Fibroblast of skin of left biceps (primary cell): ENCODE measurements at places on chromosomes 12 and 14.

- DNase-seq = no peak
Measured at GRCh38 chr14:53874704-53875103, 81.9 kb downstream of the BMP4 start.

DNA sequence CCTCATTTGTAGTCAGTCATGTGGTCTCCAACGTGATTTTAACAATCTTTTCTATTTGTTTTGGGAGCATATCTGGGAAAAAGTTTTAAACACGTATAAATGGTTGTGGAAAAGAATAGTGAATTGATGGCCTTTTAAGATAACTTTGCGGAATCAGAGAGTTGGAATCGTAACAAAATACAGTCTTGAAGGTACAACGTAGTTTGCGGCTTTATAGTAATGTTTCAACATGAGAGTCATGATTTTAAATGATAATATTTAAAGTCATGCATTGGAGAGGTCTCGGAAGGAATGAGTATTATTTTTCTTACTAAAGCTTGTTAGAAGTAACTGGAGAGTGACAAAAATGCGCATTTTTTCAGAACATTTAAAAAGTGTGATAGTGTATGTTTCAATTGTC lies 1.6 kb downstream of the AEBP2 start:
- no peak for DNase-seq

DNA sequence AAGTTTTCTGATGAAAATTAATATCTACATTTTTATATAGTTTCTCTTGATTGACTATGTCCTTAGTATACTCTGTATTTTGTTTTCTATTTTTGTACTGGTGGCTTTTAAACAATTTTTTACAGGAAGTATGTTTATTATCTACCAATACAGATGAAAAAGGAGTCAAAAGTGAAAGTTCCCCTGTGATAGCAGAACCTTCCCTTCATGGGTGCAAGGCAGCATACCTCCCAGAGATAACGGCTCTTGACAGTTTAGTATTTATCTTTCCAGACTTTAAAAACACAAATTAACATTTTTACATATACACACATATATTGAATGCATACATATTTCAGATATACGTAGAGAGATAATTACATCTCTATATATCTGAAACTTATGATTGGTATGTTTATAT lies 17.1 kb upstream of the FAM234B start:
- no peak for DNase-seq

DNA sequence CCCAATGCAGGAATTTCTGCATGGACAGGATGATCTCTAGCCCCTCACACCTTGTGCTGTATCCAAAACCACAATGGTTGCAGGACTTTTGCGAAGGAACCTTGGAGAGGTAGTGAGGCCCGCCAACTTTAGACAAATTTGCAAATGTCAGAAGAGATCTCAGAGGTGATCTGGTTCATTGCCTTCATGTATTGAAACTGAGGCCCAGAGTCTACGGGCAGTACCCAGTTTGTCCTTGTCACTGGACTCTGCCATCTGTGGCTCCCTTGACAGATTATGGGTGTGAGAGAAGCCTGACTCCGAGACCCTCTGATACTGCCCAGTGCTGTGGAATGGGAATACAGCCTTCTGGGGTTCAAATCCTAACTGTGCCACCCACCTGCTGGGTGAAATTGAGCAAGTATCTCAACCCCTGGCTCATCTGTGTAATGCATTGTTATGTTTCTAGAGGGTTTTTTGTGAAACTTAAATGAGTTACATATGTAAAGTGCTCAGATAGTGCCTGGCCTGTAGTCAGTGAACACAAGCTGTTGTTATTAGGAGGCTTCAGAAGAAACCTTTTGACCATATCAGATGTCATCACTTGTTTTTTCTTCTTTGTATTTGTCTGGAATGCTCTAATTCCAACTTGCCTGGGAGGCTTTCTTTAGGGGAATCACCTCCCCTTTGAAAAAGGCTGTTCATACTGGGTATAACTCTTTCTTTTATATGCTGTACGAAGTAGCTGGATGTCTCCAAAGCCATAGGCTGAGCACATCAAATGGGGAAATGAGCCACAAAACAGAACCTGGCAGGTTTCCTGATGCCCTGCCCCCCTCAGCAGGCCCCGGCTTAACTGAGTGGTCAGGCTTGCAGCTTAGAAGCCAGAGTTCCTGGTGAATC lies 71.4 kb upstream of the SRSF5 start:
- DNase-seq = no peak

DNA sequence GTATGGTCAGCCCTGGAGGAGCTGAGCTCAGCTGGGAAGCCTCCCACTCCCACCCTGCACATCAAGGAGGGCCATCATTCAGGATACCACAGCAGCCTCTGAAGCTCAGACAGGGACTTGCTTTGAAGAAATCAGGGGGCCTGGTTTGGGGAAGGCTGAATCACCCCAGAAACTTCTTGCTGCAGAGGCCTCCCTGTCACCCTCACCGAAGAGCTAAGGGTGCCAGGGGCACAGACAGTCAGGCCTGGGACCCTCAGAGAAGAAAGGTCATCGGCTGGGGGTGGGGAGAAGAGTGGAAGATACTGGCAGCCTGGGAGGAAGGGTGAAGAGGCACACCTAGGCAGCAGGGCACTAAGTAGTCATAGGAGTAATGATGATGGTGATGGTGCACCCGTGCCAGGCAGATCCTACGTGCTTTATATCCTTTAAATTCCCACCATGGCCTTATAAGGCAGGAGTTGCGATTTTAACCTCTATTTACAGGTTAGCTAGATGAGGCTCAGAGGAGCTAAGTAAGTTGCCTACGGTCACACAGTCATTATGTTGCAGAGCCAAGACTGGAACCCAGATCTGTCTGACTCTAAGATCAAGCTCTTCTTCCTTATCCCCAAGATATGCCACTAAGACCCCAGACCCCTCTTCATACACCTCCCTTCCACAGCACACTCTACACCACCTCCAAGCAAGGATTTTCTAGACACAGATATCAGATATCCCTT lies 28.5 kb upstream of the PNMA1 start:
- no peak for DNase-seq

- DNase-seq = no peak
Measured at GRCh38 chr14:95197551-95197950, 40.2 kb upstream of the DICER1 start.

DNA sequence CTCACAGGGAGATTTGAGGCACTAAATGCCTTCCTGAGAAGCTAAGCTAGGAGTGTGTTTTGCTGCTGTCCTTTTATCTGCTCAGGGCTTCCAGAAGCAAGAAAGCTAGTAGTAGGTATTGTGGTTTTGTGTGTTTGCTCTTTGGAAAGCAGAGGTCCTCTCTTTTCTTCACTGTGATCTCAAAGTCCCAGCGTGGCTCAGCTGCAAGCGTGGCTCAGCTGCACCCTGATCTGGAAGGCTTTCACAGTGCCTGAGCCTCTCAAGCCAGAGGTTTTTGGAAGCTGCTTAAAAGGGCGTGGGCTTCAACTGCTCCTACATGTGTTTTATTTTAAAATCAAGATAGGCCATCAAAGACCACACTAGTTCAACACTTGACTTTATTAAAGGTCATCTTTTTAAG lies 337.4 kb upstream of the RGS6 start:
- DNase-seq = no peak

- DNase-seq = peak; percentile 39
Measured at GRCh38 chr12:43957732-43958372, 122.0 kb downstream of the TMEM117 start.

DNA sequence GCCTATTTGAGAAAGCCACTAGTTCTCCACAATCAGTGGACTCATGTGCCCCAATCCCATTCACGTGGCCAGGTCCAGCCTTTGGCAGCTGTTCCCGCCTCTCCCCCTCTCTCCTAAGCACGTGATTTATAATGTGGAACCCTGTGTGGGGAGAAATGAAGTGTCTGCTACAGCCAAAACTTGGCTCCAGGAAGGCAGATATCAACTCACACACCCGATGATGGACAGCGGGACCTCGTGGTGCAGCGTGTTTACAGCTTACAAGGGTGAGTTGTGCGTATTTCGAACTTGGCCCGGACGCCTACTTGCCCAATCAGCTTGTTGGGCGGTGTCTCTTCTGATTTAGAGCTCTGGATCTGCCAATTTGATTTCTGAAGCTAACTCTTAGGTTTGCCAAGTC lies 38.1 kb upstream of the FAM181A start:
- DNase-seq = no peak

DNA sequence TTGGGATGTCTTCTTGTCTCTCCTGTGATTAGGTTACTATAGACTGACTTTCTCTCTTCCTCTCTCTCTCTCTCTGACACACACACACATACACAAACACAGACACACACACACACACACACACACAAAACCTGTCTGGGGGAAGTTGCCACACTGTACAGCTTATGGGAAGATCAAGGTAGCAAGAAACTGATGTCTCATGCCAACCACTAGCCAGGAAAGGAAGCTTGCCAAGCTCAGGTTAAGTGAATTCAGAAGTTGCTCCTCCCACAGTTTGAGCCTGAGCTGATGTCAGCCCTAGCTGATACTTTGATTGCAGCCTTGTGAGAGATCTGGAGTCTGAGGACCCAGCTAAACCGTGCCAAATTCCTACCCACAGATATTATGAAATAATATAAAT lies 67.1 kb downstream of the PPFIA2 start:
- no peak for DNase-seq

- no peak for DNase-seq
Measured at GRCh38 chr12:70534466-70534865, 102.8 kb downstream of the PTPRB start.

DNA sequence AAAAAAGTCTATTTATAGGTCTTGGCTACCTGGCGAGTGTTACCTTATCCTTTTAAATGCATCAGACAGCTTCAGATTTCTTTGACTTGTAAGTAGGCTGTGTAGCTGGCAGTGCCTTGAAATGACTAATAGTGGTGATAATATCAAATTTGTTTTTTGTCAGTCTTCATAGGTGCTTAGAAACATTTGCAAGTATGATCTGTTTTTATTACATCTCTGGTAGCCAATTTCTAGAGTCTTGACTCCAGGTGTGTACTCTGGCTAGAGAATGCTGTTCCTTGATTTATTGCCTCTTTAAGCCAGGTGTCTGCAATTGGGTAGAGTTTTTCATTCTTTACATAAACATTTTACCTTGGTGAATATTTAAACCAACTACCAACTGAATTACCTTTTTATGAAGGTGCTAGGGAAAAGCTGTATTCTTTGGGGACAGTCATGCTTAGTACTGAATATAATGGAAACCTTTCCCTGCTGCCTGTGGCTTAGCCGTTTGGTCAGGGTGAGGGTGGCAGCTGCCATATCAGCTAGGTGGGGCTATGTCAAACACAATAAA lies 32.6 kb downstream of the MLXIP start:
- no peak for DNase-seq

DNA sequence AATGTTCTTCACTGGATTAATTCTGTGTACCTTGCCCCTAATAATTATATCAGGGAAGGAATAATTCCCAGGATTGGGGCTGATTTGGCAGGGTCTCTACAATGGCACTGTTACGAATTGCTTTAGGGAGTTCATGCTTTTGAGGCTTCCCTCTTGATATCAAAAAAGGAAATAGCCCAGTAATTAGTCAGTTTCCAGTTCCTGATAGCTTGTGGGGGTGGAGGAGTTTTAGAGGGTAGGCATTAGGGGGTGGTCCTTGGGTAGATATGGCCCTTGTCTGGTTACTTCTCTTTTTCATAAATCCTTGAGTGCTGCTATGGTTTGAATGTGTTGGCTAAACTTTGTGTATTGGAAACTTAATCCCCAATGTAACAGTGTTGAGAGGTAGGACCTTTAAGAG lies 6.1 kb upstream of the SRSF5 start:
- no peak for DNase-seq

DNA sequence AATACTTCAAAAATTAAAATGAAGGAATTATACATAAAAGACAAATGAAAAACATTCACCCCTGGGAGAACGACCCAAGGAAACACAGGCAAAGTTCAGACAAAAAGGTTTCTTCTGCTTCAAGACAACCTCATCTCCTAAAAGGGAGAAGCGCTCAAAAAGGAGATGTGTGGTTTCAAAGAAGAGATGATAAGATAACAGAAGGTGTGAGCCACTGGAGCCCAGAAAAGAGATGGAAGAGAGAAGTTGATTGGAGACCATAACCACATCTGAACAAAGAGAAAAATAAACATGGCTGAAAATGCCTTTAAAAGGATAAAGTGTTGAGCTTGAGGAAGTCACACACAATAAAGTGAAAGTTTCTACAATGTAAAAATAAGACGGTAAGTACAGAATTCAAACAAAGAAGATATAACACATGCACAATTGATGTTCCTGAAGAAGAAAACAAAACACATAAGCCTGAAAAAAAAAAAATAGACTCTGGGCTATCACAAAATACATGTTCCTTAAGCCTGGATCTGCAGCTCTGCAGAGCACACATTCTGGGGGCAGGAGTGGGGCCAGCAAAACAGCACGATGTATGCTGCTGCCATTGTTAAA lies 51.6 kb upstream of the C14orf180 start:
- DNase-seq = no peak

DNA sequence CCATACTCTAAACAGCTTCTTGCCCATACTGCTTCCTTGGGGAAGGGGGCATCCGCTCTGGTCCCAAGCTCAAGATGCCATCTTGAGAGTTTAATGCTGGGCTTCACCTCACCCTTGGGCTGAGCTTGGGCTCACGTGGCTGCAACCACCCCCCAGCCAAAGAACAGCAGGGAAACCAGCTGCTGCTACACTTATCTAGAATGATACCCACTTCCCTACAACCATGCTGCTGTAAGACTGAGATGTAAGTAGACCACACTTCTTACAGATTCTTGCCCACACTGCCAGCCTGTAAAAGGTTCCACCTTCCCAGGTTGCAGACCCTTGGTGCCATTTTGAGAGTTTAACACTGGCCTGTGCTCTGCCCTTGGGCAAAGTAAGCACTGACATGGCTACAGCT lies 9.7 kb downstream of the CTSG start:
- no peak for DNase-seq

GRCh38 chr12:44224399-44225148 lies 388.7 kb downstream of the TMEM117 start:
- no peak for DNase-seq
